ENCODE measurements at places on chromosomes 11 and 22.

GRCh38 chr11:8652140-8652539, 30.3 kb downstream of the TRIM66 start:
- DNase-seq = no peak

- no peak for DNase-seq
Measured at GRCh38 chr22:46795845-46796565, 33.6 kb downstream of the TBC1D22A start.

GRCh38 chr11:121344824-121345223, 52.3 kb downstream of the SC5D start:
- DNase-seq = no peak

DNA sequence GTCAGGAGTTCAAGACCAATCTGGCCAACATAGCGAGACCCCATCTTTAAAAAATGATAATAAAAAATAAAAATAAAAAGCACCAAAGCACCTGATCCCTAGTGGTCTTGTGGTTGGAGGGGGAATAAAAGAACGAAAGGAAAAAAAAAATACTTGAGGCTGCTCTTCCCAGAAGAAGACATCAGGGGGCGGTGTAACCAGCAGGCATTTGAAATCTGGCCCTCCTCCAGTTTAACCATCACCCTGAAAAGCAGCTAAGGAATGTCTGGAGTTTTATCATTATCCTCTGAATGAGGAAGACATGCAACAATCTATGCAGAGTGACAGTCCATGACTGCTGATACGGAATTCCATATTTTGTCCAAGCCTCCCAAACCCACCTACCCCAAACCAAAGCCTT, 5.6 kb upstream of the KCTD17 start:
- no peak for DNase-seq

DNA sequence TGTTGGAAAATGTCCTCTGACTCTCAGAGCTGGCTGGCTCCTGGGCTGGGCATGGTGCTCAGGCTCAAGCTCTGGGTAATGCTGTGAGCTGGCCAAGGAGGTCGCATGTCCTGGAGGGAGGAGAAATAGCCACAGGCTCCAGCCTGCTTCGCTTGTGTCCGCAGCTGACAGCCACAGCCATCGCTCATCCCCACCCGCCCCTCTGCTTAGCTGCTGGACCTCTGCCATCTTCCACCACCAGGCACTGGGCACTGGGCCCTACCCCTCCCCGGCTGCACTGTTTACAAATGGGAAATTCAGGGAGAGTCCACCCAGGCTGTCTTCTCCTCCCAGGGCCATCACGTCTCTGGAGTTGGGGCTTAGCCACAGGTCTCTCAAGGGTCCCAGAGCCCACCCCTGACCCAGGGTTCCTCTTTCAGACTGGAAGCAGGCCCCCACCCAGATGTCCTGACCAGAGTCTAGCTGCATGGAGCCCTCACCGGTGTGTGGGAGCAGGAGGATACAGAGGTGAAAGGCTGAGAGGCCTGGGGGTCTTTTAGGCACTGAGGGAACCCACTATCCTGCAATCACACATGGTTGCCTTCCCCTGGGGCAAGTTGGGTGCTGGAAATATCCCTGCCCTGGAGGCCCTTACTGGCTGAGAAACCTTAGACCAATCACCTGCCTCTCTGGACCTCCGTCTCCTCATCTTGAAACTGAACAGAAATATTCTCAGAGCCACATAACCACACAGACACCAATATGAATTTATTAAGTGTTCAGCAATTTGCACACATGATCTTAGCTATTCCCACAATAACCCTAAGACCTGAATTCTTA, 62.7 kb downstream of the CD82 start:
- DNase-seq = no peak

DNA sequence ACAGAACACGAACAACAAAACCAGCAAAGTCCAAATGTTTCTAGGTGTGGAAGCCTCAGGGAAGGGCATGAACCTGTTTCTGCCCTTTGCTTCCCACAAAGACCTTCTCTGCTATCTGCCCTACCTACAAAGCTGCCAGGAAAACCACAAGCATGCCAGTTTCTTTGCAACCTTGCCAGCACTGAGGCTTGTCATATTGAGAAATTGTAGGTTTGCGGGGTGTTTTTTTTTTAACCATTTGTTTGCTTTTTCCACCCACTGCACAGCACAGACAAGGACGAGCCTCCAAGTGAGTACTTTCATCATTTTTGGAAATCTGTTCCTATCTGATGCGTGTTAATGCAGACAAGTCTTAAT, 12.8 kb downstream of the PARVG start:
- no peak for DNase-seq

- peak; percentile 98 for DNase-seq
Measured at GRCh38 chr11:12276356-12276755, 101.0 kb upstream of the PARVA start.

DNA sequence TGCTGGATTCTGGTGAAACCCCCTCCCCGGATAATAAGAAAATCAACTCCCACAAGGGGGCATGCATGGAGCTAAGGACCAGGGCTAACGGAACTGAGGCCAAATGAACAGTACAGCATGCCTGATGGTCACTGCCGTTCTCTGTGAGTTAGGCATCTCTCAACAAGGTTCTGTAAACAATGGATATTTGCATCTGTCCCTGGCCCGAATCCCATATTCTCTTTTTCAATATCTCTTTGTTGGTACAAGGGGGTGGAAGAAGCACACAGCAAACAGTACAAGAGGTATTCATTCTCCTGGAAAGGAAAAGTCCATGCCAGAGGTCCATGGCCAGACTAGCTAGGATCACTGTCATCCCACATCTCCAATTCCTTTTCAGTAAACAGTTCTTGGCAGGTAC, 32.2 kb upstream of the APOA1 start:
- DNase-seq = no peak

DNA sequence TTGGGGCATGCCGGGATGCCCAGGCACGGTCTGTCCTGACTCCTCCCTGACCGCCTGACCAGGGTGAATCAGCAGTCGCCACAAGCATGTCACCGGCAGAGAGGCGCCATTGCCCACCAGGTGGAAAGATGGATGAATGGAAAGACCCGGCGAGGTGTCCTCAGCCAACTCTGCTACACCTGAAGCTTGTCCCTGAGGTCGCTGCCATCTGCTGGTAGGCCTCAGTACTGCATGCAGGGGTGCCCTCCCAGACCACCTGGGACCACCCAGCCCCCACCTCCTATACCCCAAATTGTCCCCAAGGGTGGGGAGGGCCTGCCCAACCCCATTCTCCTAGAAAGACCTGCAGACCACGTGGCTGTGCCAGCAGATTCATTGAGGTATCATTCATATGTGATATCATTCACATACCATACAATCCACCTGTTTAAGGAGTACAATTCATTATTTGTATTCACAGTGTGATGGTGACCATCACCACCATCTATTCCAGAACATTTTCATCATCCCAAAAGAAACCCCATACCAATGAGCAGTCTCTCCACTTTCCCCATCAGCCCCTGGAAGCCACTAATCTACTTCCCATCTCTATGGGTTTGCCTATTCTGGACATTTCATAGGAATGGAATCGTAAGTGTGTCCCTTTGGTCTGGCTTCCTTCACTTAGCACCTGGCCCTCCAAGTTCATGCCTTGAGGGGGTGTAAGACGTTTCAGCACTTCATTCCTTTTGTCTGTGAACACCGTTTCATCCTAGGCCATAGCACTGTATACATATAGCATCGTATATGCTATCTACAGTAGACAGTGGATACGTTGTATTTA, 17.5 kb downstream of the FGF3 start:
- DNase-seq = no peak

GRCh38 chr11:73625696-73626318, 20.6 kb upstream of the PLEKHB1 start:
- DNase-seq = peak; percentile 13

GRCh38 chr11:63572026-63572688, 9.0 kb upstream of the PLAAT2 start:
- no peak for DNase-seq

DNA sequence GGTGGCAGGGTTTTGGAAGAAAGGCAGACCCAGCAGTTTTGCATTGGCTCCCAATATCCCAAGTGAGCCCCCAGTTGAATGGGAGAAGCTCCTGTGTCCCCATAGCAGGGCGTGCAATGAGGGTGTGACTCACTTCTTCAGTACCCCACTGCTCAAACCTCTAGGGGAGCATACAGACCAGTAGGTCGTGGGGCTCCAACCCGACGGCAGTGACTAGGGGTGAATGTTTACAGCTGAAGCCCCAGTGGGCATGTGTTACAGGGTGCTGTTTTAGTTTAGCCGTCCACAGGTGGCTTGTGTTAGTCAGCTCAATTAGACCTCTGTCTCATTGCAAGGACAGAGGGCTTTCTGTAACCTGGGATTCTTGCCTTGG, 564.5 kb upstream of the CNTN5 start:
- DNase-seq = no peak

DNA sequence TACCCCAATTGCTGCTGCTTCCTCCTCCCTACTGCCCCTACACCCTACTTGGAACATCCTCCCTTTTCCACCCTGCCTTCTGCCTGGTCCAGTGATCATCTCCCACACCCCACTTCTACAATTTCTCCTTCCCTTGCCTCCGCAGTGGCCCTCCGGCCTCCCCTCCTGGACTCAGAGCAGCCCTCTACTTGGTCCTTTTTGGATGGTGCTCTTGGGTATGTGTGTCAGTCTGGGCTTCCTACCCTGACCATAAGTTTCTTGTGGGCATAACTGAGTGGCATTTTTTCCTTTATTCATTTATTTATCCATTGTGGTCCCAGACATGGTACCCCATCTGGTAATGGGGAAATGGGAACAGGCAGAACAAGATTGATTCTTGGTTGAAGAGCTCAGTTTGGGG, 111.4 kb upstream of the NAV2 start:
- DNase-seq = no peak

- no peak for DNase-seq
Measured at GRCh38 chr11:66877588-66878385, 20.9 kb downstream of the LRFN4 start.

- no peak for DNase-seq
Measured at GRCh38 chr11:43278193-43278956, 33.4 kb upstream of the API5 start.

DNA sequence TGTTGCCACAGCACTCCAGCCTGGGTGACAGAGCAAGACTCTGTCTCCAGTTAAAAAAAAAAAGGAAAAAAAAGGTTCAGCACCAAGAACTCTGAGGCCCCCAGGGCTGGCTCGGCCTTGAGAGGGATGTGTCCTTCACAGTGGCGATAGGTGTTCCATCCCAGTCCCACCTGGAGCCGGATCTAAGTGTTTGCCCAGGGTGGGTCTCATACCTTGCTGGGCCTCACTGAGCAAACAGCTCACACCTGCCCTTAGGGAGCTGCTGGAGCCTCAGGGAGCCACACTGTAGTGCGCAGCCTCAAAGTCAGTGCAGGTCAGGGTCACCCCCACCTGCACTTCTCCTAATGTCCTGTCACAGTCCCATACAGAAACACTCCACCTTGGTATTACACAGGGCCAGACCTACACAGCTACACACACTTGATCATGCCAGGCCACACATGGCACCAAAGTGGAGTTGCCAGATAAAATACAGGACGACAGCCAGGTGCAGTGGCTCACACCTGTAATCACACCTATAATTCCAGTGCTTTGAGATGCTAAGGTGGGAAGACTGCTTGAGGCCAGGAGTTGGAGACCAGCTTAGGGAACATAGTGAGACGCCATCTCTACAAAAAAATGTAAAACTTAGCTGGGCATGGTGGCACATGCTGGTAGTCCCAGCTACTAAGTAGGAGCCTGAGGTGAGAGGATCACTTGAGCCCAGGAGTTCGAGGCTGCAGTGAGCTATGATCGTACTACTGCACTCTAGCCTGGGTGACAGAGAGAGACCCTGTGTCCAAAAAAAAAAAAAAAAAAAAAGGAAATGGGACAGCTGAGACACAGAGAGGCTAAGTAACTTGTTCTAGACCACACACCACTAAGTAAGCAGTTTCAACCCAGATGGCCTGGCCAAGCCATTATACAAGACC, 7.3 kb downstream of the STARD10 start:
- peak; percentile 60 for DNase-seq

- no peak for DNase-seq
Measured at GRCh38 chr11:103547024-103547423, 437.8 kb downstream of the DYNC2H1 start.

- no peak for DNase-seq
Measured at GRCh38 chr11:47353978-47354774, 1.7 kb upstream of the MYBPC3 start.

GRCh38 chr11:46658259-46658658, 40.9 kb downstream of the ATG13 start:
- DNase-seq = no peak

GRCh38 chr11:35343033-35343598, 76.2 kb downstream of the SLC1A2 start:
- no peak for DNase-seq

DNA sequence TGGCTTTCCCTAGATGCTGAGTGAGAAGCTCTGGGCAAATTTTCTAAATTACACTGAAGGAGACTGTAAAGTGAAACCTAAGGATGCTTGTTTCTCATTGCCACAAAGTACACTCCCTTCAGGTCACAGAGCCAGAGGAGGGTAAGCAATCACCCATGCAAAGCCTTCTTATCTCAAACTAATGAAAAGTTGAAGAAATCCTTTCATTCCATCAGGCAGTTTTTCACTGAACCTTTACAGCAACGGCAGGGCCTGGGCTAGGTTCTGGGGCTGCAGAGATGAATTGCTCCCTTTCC, 106.2 kb downstream of the RASSF10 start:
- DNase-seq = no peak

DNA sequence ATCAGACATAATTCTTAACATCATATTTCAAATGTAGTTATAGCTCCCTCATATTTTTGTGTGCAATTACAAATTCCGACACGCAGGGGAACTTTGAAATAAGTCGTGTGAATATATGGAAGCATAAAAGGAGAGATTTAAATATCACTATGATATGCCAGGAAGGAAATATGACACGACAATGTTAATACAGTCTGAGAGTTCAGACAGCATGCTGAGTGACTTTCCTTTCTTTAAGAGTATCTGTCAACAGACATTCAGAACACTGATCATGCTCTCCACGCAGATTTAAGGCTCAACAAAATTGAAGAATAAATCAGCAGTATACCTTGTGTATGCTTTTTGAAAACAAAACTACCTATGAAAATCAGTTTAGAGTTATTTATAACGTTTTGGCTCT, 232.6 kb upstream of the CARD18 start:
- DNase-seq = no peak

- DNase-seq = no peak
Measured at GRCh38 chr11:131194726-131195125, 175.7 kb upstream of the NTM start.

GRCh38 chr11:103609117-103610066, 427.0 kb upstream of the DDI1 start:
- no peak for DNase-seq

All from NCI-H187 treated with DMSO at 0.1 percent for 48 hours (cell line).